ENCODE measurements at places on chromosomes 13 and 19. TPM values are rescaled to one million over a fixed set of nuclear protein-coding genes. Genes with fewer than 3 reads are reported as not detected.

- DNase-seq, result no peak
- no peak overlapping the region for H3K4me3 ChIP-seq
- no peaks in the 10 kb centered on the region for H3K36me3 ChIP-seq
- H3K27me3 ChIP-seq, result peaks cover 53% of the 10 kb centered on the region
Observed at GRCh38 chr19:56174550-56174949, 1.3 kb upstream of the GALP start.

DNA sequence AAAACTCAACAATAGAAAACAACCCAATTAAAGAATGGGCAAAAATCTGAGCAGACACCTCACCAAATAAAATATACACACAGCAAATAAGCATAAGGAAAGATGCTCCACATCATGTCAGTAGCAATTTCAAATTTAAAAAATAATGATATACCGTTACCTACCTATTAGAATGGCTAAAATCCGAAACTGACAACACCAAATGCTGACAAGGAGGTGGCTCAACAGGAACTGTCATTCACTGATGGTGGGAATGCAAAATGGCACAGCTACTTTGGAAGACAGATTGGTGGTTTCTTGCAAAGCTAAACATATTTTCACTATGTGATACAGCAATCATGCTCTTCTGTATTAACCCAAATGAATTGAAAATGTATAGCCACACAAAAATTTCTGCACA, 9.1 kb downstream of the CYP2A13 start:
- no peak for DNase-seq
- no peaks in the 10 kb centered on the region for H3K36me3 ChIP-seq
- no peaks in the 10 kb centered on the region for H3K4me1 ChIP-seq
- peaks cover 41% of the 10 kb centered on the region for H3K27me3 ChIP-seq
- H3K27ac ChIP-seq, result no peak overlapping the region

DMWD gene
- total RNA-seq, result 69.2 TPM

WDR88 gene
- total RNA-seq, result not detected

FUT3 gene
- not detected for total RNA-seq

RXFP2 gene
- total RNA-seq, result not detected

GRCh38 chr19:9808855-9809824, 9.7 kb downstream of the FBXL12 start:
- H3K36me3 ChIP-seq, result peaks cover 63% of the 10 kb centered on the region
- no peaks in the 10 kb centered on the region for H3K27me3 ChIP-seq
- no peak for DNase-seq
- no peak overlapping the region for H3K4me3 ChIP-seq
- H3K4me1 ChIP-seq, result no peaks in the 10 kb centered on the region

- no peak overlapping the region for H3K4me3 ChIP-seq
- no peak overlapping the region for H3K27ac ChIP-seq
- no peaks in the 10 kb centered on the region for H3K36me3 ChIP-seq
- H3K4me1 ChIP-seq, result no peaks in the 10 kb centered on the region
- peaks cover 51% of the 10 kb centered on the region for H3K27me3 ChIP-seq
Observed at GRCh38 chr19:50465986-50466705, 10.2 kb upstream of the EMC10 start.

EPS8L1 gene
- 0.88 TPM for total RNA-seq

DNA sequence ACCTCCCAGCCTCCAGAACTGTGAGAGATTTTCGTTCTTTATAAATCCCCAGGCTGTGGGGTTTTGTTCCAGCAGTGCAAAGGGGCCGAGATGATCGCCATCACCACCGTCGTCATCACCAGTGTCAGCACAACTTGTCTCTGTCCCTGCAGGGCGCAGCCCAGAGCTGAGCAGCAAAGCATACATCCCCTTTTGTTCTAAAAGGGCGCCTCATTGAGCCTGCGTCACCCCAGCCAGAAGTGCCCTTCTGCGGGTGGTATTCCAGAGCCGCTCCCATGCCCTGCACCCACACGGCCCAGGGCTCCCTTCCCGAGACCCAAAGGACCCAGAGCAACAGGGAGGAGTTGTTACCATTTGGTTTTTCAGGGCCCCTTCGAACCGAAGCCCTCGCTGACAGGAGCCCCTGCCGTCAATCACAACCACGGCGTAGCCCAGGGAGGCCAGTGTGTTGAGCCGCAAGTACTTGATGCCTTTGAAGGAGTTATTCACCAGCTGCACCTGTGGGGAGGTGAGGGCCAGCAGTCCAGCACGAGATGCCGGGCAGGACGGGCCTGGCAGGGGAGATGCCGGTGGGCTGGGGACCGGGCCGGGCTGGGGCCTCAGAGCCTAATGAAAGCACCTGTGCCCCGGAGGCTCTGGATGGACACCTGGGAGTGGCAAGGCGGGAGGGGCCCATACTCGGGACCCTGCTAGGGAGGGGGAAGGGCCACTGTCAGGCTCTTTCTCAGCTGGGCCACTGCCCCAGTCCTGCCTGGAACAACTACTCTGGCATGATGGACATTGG, 14.4 kb upstream of the MYDGF start:
- H3K4me1 ChIP-seq, result peaks cover 9% of the 10 kb centered on the region
- H3K4me3 ChIP-seq, result no peak overlapping the region
- H3K27ac ChIP-seq, result no peak overlapping the region
- H3K27me3 ChIP-seq, result no peaks in the 10 kb centered on the region
- no peak for DNase-seq

FNDC3A gene
- 18.9 TPM for total RNA-seq

GRCh38 chr19:16825312-16826052, 3.7 kb upstream of the SIN3B start:
- H3K36me3 ChIP-seq, result no peaks in the 10 kb centered on the region
- peak; percentile 58 for DNase-seq
- H3K4me3 ChIP-seq, result peak overlapping the region; percentile 58

- peak overlapping the region; percentile 37 for H3K27ac ChIP-seq
- no peak overlapping the region for H3K4me3 ChIP-seq
- peaks cover 22% of the 10 kb centered on the region for H3K36me3 ChIP-seq
- no peak for DNase-seq
Observed at GRCh38 chr13:41246969-41247680, 16.3 kb downstream of the MTRF1 start.

CNN1 gene
- total RNA-seq, result 133 TPM

- no peaks in the 10 kb centered on the region for H3K27me3 ChIP-seq
- no peak overlapping the region for H3K4me3 ChIP-seq
- H3K27ac ChIP-seq, result peak overlapping the region; percentile 4
- no peak for DNase-seq
- H3K4me1 ChIP-seq, result peaks cover 25% of the 10 kb centered on the region
Observed at GRCh38 chr13:59337070-59337469, 826.7 kb downstream of the DIAPH3 start.

GRCh38 chr13:110301083-110301482, 5.9 kb downstream of the COL4A1 start:
- no peaks in the 10 kb centered on the region for H3K36me3 ChIP-seq
- H3K27me3 ChIP-seq, result no peaks in the 10 kb centered on the region
- no peak for DNase-seq
- peak overlapping the region; percentile 97 for H3K27ac ChIP-seq

DNA sequence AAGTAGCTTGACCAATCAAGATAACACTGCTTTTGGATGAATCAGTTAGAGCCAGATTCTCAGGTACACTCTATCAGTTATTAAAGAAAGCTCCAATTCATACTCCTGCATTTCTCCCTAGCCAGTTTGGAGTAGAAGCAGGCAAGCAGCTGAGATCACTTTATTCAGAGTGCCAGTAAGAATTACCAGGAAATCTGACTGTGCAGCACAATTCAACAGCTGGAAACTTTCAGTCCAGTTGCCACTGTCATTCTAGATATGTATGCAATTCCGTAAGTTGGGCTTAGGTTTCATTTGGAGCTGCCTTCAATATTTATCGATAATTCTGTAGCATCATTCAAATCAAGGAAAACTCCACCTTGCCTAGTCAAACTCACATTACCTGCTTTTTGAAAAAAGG, 2625.6 kb upstream of the PCDH20 start:
- no peaks in the 10 kb centered on the region for H3K36me3 ChIP-seq
- no peak overlapping the region for H3K4me3 ChIP-seq
- no peak overlapping the region for H3K27ac ChIP-seq
- H3K27me3 ChIP-seq, result no peaks in the 10 kb centered on the region
- DNase-seq, result no peak

GPR42 gene
- not detected for total RNA-seq

HCN2 gene
- total RNA-seq, result 21.9 TPM

- H3K36me3 ChIP-seq, result peaks cover 63% of the 10 kb centered on the region
- peak; percentile 93 for DNase-seq
- peak overlapping the region; percentile 57 for H3K4me3 ChIP-seq
- H3K27ac ChIP-seq, result no peak overlapping the region
Observed at GRCh38 chr19:10461047-10461949, 41.0 kb downstream of the PDE4A start.

RASA3 gene
- total RNA-seq, result 9.5 TPM

ZNF492 gene
- 0.08 TPM for total RNA-seq

CD209 gene
- 7.0 TPM for total RNA-seq

ZNF320 gene
- 11.1 TPM for total RNA-seq

TTYH1 gene
- 1.9 TPM for total RNA-seq

DNA sequence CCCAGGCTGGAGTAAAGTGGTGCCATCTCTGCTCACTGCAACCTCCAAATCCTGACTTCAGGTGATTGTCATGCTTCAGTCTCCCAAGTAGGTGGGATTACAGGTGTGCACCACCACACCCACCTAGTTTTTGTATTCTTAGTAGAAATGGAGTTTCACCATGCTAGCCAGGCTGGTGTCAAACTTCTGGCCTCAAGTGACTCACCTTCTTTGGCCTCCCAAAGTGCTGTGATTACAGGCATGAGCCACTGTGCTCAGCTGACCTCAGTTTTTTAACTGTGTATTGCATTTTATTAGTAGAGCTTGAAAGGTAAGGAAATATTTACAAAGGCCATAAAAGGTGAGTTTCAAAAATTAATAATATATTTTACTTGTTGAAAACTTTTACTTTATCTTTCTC, 2.3 kb downstream of the ZNF726 start:
- no peak for DNase-seq
- H3K4me3 ChIP-seq, result no peak overlapping the region
- H3K27ac ChIP-seq, result no peak overlapping the region
- peaks cover 11% of the 10 kb centered on the region for H3K4me1 ChIP-seq

ZNF507 gene
- 17.7 TPM for total RNA-seq

- no peaks in the 10 kb centered on the region for H3K27me3 ChIP-seq
- H3K4me1 ChIP-seq, result peaks cover 17% of the 10 kb centered on the region
- H3K27ac ChIP-seq, result peak overlapping the region; percentile 97
- H3K36me3 ChIP-seq, result peaks cover 31% of the 10 kb centered on the region
Observed at GRCh38 chr19:892243-892893, 619 bp downstream of the MED16 start.

DNA sequence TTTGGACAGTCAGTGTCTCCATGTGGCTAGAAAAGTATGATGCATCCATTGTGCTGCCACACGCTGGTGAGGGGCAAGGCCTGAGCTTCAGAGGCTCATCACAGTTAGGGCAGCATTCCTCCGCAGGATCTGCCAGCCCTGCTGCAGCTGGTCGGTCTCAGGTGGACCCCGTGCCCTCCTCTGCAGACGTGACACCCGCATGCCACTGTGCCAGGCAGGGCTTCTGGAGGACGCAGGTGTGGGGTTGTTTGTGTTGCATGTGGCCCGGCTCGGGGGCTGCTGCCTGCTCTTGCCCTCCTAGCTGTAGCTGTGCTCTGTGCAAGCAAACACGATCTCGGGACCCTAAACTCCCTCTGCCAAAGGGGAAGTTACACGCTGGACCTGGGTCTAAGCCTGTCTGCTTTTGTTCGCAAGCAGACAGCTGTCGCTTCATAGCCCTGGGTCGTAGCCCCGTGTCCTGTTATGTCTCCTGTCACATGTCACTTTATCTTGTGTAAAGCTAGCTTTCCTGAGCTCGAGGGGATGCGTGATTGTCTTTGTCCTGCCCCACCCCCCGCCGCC, 45.3 kb downstream of the SLC7A9 start:
- H3K36me3 ChIP-seq, result no peaks in the 10 kb centered on the region
- H3K4me1 ChIP-seq, result no peaks in the 10 kb centered on the region
- H3K4me3 ChIP-seq, result no peak overlapping the region
- no peak overlapping the region for H3K27ac ChIP-seq
- peaks cover 61% of the 10 kb centered on the region for H3K27me3 ChIP-seq

CPB2 gene
- not detected for total RNA-seq

DNA sequence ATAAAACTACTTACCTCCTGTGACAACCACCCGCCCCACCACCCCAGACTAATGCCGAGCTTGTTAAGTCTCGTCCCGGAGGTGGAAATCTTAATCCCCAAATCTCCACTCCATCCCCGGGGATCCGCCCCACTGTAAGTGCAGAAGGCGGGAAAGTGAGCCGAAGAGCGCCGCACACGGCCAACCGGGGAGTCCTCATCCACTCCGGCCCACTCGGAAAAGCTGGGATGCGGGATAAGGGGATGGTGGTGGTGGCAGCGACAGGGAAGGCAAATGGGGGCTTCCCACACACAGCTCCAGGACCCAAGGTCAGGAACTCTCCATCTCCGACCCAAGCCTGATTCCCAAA, 621 bp downstream of the FBL start:
- H3K36me3 ChIP-seq, result no peaks in the 10 kb centered on the region
- peak overlapping the region; percentile 89 for H3K27ac ChIP-seq
- no peaks in the 10 kb centered on the region for H3K27me3 ChIP-seq
- H3K4me3 ChIP-seq, result peak overlapping the region; percentile 95
- DNase-seq, result no peak

GRCh38 chr13:31739226-31739625, at the start of gene RXFP2:
RXFP2 (plus strand) TSS chr13:31739526; CDS start chr13:31739613, 87 bp downstream.
- no peak for DNase-seq
- no peaks in the 10 kb centered on the region for H3K36me3 ChIP-seq
- no peak within 1 kb of the TSS for H3K27ac ChIP-seq
- H3K4me3 ChIP-seq, result no peak within 1 kb of the TSS
- peaks cover 23% of the 10 kb centered on the region for H3K27me3 ChIP-seq
- H3K4me1 ChIP-seq, result no peaks in the 10 kb centered on the region

- no peak for DNase-seq
- no peaks in the 10 kb centered on the region for H3K36me3 ChIP-seq
- no peak overlapping the region for H3K27ac ChIP-seq
- no peak overlapping the region for H3K4me3 ChIP-seq
- no peaks in the 10 kb centered on the region for H3K27me3 ChIP-seq
- peaks cover 2% of the 10 kb centered on the region for H3K4me1 ChIP-seq
Observed at GRCh38 chr13:66640231-66640630, 589.9 kb downstream of the PCDH9 start.

DNA sequence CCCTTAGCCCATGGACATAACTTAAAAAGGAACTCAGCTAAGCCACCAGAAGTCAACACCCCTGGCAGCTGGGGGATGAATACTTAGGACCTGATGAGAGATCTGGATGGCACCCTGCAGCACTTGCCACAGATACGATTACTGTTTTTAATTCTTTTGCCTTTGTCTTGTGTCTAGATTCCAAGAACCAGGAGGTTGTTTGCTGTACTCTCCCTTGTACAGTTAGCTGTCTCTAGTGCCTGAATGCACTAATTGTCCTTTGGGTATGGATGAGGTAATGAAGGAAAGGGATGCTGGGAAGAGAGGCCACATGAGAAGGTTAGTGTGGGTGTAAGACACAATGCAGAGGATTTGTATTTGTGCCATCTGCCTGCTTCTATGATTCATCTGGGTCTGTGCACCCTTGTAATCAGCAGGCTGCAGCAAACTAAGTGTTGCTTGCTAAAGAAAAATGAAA, 385.8 kb downstream of the KCNRG start:
- no peak for DNase-seq
- H3K27ac ChIP-seq, result peak overlapping the region; percentile 70
- no peak overlapping the region for H3K4me3 ChIP-seq
- H3K36me3 ChIP-seq, result no peaks in the 10 kb centered on the region
- H3K4me1 ChIP-seq, result peaks cover 41% of the 10 kb centered on the region

GRCh38 chr13:50788551-50789210, 54.8 kb downstream of the DLEU7 start:
- no peaks in the 10 kb centered on the region for H3K4me1 ChIP-seq
- H3K36me3 ChIP-seq, result no peaks in the 10 kb centered on the region
- no peak overlapping the region for H3K27ac ChIP-seq
